ENCODE measurements at places on chromosomes 6 and 20. TPM values are rescaled to one million over a fixed set of nuclear protein-coding genes. Genes with fewer than 3 reads are reported as not detected.
A peak's percentile ranks its signal among the peaks of the same experiment; 100 is the strongest.

The RIMS1 gene
- polyA plus RNA-seq: 0.43 TPM

The NR2E1 gene
- polyA plus RNA-seq: 0.13 TPM

The SAMHD1 gene
- polyA plus RNA-seq: 29.8 TPM

- no peak for DNase-seq
These were observed 3.8 kb downstream of the CEBPB start for GRCh38 chr20:50194422-50194830.

DNA sequence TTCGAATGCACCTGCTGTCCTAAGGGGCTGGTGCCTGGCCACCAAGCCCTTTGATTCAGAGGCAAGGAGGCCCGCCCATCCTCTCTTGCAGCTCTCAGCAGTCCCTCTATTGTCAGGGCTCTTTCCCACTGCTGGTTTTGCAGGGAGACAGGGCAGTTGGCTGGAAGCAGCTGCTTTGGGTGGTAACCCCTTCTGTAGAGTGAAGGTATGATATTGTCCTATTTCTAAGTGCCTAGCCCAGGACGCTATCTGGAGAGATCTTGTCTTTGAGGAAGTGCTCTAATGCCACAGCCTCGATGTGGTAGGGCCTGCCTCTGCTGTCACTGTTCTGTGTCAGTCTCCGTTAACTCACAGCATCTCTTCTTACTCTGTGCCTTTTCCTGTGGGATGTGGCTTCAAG is 5.6 kb downstream of the PLCG1 start:
- no peak for DNase-seq

GRCh38 chr6:170441316-170441715 is 111.8 kb downstream of the PSMB1 start:
- DNase-seq: no peak

DNA sequence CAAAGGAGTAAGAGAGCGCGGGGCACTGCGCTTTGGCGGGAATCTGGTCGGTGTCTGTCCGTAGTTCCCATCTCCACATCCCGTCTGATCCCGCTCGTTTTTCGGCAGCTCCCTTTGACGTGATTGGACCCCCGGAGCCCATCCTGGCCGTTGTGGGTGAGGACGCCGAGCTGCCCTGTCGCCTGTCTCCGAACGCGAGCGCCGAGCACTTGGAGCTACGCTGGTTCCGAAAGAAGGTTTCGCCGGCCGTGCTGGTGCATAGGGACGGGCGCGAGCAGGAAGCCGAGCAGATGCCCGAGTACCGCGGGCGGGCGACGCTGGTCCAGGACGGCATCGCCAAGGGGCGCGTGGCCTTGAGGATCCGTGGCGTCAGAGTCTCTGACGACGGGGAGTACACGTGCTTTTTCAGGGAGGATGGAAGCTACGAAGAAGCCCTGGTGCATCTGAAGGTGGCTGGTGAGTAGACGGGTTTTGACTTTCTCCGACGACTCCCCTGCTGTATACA is 1.4 kb downstream of the BTN1A1 start:
- DNase-seq: peak; percentile 25

GRCh38 chr6:128465368-128466343 is 54.7 kb downstream of the PTPRK start:
- no peak for DNase-seq

- DNase-seq: no peak
These were observed 2.3 kb upstream of the SERPINB6 start for GRCh38 chr6:2973676-2974075.

- no peak for DNase-seq
These were observed 736.1 kb downstream of the HDGFL1 start for GRCh38 chr6:23305325-23305943.

DNA sequence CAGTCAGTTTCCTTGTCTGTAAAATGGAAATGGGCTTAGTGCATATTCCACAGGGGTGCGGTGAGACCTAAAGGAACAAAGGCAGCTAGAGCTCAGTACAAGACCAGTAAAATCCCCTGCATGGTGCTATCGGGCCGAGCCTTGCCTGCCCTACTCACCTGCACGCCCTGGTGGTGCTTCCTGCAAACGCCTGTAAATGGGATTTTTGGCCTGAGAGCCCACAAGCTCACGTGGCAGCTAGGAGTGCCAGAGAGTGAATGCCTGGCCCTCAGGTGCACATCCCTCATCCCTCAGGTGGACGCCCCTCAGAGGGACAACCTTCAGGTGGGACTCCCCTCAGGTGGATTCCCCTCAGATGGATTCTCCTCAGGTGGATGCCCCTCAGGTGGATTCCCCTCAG is 48.0 kb upstream of the VSX1 start:
- DNase-seq: no peak
